Activated naive CD8-positive, alpha-beta T cell treated with anti-CD3 and anti-CD28 coated beads, Interleukin-2, amount 50 U/mL, for 24 hours (primary cell): ENCODE measurements at places on chromosomes 6 and 20.

DNA sequence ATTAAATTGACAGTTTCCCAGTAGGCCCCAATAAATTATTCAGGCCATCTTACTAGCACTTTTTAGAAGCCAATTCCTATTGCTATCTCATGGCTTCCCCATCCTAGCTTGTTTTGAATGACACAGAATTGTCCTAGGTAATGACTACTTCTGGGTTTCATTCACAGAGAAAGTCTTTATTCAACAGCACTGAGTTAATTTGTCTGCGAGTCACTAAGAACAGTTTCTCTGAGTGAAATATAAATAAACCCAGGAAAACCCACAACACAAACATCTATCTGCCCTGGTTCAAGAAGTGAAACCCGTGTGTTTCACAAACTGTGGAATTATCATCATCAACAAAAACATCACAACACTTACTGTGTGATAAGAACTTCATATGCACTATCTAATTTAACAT is 1366.8 kb downstream of the EPHA7 start:
- no peaks in the 10 kb centered on the region for H3K27me3 ChIP-seq
- H3K36me3 ChIP-seq, result no peaks in the 10 kb centered on the region
- no peak overlapping the region for H3K27ac ChIP-seq
- no peaks in the 10 kb centered on the region for H3K4me1 ChIP-seq
- DNase-seq, result no peak
- H3K4me3 ChIP-seq, result no peak overlapping the region

DNA sequence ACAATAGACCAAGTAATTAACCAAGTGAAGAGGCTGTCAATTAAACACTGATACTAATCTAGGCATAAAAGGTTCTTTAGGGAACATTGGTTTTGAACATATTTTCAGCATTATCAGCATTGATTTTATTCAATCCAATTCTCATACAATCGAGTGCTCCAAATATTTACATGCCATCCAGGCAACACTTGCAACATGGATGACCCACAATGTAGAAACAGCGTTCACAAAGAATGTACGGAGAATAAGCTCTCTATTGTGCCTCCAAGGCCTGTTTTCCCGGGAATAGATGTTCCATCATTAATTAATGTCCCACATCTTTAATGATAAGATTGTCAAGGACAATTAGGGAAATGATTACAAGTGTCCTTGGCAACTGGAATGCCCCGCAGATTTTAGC is 117.4 kb downstream of the RFX6 start:
- H3K27me3 ChIP-seq, result peaks cover 2% of the 10 kb centered on the region
- H3K4me1 ChIP-seq, result no peaks in the 10 kb centered on the region
- H3K4me3 ChIP-seq, result no peak overlapping the region
- H3K36me3 ChIP-seq, result no peaks in the 10 kb centered on the region
- no peak overlapping the region for H3K27ac ChIP-seq

- H3K4me3 ChIP-seq, result no peak overlapping the region
- peaks cover 17% of the 10 kb centered on the region for H3K4me1 ChIP-seq
- no peak overlapping the region for H3K27ac ChIP-seq
- H3K27me3 ChIP-seq, result no peaks in the 10 kb centered on the region
- no peaks in the 10 kb centered on the region for H3K36me3 ChIP-seq
Observed at GRCh38 chr6:36362551-36363370, 24.7 kb downstream of the ETV7 start.

DNA sequence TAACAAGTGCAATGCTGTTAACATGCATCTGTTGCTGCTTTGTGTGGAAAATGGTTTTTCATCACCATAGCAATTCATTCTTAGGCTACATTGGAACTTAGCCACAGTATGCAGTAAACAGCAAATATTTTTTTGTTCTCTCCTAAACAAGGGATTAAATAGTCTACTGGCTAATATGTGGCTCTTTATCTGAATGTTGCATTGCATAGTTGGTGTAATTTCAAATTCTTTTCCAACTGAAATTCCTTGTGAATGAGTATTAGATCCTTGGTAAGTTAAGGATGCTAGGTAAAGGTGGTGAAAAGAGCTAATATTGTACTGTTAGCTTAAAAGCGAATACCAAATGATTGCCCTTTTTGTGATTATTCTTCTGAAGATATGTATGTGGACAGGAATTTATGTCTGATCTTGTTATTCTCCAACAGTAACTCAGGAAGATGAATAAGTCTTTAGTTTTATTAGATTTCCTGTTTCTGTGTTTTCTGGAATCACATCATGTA is 958 bp downstream of the MLIP start:
- H3K4me1 ChIP-seq, result no peaks in the 10 kb centered on the region
- no peaks in the 10 kb centered on the region for H3K36me3 ChIP-seq
- no peak overlapping the region for H3K4me3 ChIP-seq
- DNase-seq, result no peak
- peaks cover 2% of the 10 kb centered on the region for H3K27me3 ChIP-seq
- H3K27ac ChIP-seq, result no peak overlapping the region

- no peak for DNase-seq
- H3K27ac ChIP-seq, result no peak overlapping the region
- no peaks in the 10 kb centered on the region for H3K4me1 ChIP-seq
- no peaks in the 10 kb centered on the region for H3K27me3 ChIP-seq
- no peak overlapping the region for H3K4me3 ChIP-seq
Observed at GRCh38 chr20:22260506-22260905, 323.9 kb downstream of the FOXA2 start.

DNA sequence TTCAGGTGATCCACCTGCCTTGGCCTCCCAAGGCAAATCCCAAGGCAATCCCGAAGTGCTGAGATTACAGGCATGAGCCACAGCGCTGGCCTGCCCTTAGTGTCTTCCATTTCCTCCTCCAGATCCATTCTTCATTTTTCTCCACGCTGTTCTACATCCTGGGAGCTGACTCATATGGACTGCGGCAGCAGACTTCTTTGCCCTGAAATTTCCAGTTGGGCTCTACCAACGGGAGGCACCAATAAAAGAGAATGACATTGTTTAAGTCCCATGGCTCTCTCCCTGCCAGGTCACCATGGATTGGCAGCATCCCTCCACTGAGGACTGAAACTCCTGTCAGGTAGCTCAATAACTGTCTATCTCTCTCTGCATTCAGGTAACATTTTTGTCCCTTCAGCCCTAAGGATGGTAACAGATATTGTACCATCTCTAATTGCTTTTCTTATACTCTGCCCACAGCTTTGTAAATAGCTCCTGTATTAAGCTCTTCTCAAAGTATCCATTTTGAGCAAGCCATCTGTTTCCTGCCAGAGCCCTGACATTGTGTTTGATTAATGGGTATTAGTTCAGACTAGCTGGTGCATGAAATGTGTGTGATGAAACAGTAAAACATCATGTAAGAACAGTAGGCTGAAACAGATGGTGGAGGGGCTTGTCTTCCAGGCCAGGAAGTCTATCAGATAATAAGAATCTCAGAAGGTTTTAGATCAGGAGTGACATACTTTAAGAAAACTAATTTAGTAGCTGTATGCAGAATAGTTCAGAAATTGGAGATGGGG is 3.6 kb downstream of the TBCC start:
- no peak for DNase-seq
- no peak overlapping the region for H3K27ac ChIP-seq
- H3K27me3 ChIP-seq, result no peaks in the 10 kb centered on the region
- peaks cover 18% of the 10 kb centered on the region for H3K4me1 ChIP-seq

DNA sequence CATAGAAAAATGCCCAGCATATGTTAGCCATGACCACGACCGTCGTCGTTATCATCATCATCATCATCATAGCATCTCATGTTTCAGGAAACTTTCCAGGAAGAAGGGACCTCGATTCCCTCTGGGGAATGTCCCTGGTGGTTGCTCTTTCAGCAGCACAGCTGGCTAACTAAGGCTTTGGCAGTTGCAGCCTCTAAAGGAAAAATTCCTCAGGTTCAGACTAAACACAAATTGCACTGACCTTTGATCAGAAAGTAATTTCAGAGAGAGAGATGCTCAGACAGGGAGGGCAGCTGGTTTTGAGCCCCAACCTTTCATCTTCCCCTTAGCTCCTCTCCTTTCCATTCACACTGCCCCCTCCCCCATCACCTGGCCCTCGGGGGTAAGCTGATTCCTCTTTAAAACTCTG is 5.6 kb upstream of the CFB start:
- H3K27ac ChIP-seq, result no peak overlapping the region
- no peak overlapping the region for H3K4me3 ChIP-seq
- H3K4me1 ChIP-seq, result peaks cover under 1% of the 10 kb centered on the region
- no peaks in the 10 kb centered on the region for H3K36me3 ChIP-seq
- peaks cover 11% of the 10 kb centered on the region for H3K27me3 ChIP-seq

DNA sequence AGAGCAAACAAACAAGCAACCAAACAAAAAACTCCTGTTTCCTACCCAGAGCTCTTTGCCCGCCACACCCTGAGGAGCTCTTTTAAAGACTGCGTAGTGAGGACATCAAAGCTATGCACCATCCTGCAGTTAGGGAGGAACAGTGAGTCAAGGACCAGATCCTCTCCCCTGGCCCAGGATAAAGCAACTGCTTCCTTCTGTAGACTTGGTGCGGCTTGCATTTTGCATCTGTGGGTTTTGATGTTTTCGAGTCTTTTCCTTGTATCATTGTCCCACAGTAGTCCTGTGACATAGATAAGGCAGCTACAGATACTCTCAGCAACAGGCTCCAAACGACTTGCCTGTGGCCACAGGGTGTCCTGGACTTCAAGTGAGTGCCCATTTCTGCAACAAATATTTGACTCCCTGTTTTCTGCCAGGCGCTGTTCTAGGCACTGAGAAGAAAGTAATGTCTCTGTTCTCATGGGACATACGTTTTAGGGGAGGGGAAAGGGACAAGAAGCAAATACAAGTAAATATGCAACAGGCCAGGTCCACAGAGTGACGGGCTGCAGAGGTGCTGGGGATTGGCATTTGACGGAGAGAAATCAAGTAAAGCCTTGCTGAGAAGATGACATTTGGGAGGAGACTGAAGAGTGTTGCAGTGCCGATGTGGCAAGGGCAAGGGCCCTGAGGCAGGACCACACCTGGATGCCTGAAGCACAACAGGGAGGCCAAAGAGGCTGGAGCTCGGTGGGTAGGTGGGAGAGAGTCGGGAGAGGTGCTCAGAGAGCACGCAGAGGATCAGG is 35.9 kb upstream of the MAP3K4 start:
- no peak overlapping the region for H3K4me3 ChIP-seq
- no peak overlapping the region for H3K27ac ChIP-seq
- H3K27me3 ChIP-seq, result peaks cover 27% of the 10 kb centered on the region
- no peaks in the 10 kb centered on the region for H3K36me3 ChIP-seq
